ENCODE measurements at places on chromosomes 16 and 17. TPM values are rescaled to one million over a fixed set of nuclear protein-coding genes. Genes with fewer than 3 reads are reported as not detected.

Gene KRTAP9-8
- total RNA-seq, result not detected

Gene NPW
- 8.4 TPM for total RNA-seq

- DNase-seq, result peak; percentile 60
Measured at GRCh38 chr17:33725675-33726271, 432.7 kb upstream of the ASIC2 start.

- DNase-seq, result peak; percentile 79
Measured at GRCh38 chr16:24041834-24042631, 206.2 kb downstream of the PRKCB start.

GRCh38 chr17:29005936-29006511, at the start of gene SEZ6:
Gene SEZ6 (minus strand): TSS chr17:29006033. CDS start chr17:29005869, 164 bp downstream.
- DNase-seq, result peak; percentile 75

- no peak for DNase-seq
Measured at GRCh38 chr17:80573701-80574100, 29.1 kb downstream of the RPTOR start.
